ENCODE measurements at places on chromosomes 11 and 22. TPM values are rescaled to one million over a fixed set of nuclear protein-coding genes. Genes with fewer than 3 reads are reported as not detected.

OR51E1 gene
- total RNA-seq, result not detected

ZPR1 gene
- total RNA-seq, result 35.5 TPM

CSNK1E gene
- total RNA-seq, result 138 TPM

GAL3ST1 gene
- total RNA-seq, result not detected

OR6T1 gene
- not detected for total RNA-seq

RAB38 gene
- 1.7 TPM for total RNA-seq

CARS1 gene
- 125 TPM for total RNA-seq

IGLL5 gene
- not detected for total RNA-seq

CCDC15 gene
- 1.6 TPM for total RNA-seq

MS4A4A gene
- not detected for total RNA-seq

RRP7A gene
- 23.7 TPM for total RNA-seq

BRSK2 gene
- not detected for total RNA-seq

DLG2 gene
- total RNA-seq, result 2.8 TPM

CABP4 gene
- total RNA-seq, result not detected

TECTA gene
- total RNA-seq, result 0.32 TPM

IFITM10 gene
- total RNA-seq, result 1.2 TPM

GSTT2B gene
- total RNA-seq, result 3.3 TPM

NOX4 gene
- total RNA-seq, result 28.4 TPM

DBX1 gene
- total RNA-seq, result not detected

SLC22A9 gene
- not detected for total RNA-seq

ANGPTL5 gene
- total RNA-seq, result not detected

OR2AG1 gene
- total RNA-seq, result not detected

KCNJ4 gene
- not detected for total RNA-seq

MS4A15 gene
- not detected for total RNA-seq

MDK gene
- total RNA-seq, result 12.3 TPM

FAM181B gene
- 0.16 TPM for total RNA-seq

ASPHD2 gene
- 3.3 TPM for total RNA-seq

CNIH2 gene
- 0.16 TPM for total RNA-seq

OR8A1 gene
- total RNA-seq, result under 0.01 TPM

HBB gene
- total RNA-seq, result not detected

FGF4 gene
- not detected for total RNA-seq

PDXP gene
- total RNA-seq, result 4.6 TPM

SLC1A2 gene
- total RNA-seq, result 8.6 TPM

GRAP2 gene
- total RNA-seq, result not detected

SMIM35 gene
- not detected for total RNA-seq

INS gene
- not detected for total RNA-seq

OTOG gene
- total RNA-seq, result not detected

FIBIN gene
- 178 TPM for total RNA-seq

PANX2 gene
- total RNA-seq, result 0.36 TPM

IZUMO1R gene
- total RNA-seq, result not detected

NCAM1 gene
- 4.2 TPM for total RNA-seq

All from hair follicle dermal papilla cell (primary cell).